ENCODE measurements at places on chromosomes 4 and X. TPM values are rescaled to one million over a fixed set of nuclear protein-coding genes. Genes with fewer than 3 reads are reported as not detected.

The ARAP2 gene
- 13.8 TPM for polyA plus RNA-seq

The RASL11B gene
- polyA plus RNA-seq, result not detected

The PRR32 gene
- not detected for polyA plus RNA-seq

The RRH gene
- polyA plus RNA-seq, result not detected

The IL3RA gene
- polyA plus RNA-seq, result 0.16 TPM

The WDFY3 gene
- polyA plus RNA-seq, result not detected

The HDAC8 gene
- polyA plus RNA-seq, result 11.9 TPM

The MPP1 gene
- polyA plus RNA-seq, result 34.8 TPM

The BEX4 gene
- polyA plus RNA-seq, result 94.7 TPM

The KCNE5 gene
- not detected for polyA plus RNA-seq

The NPFFR2 gene
- not detected for polyA plus RNA-seq

The CENPI gene
- 0.14 TPM for polyA plus RNA-seq

- H3K27ac ChIP-seq, result no peak overlapping the region
- H3K27me3 ChIP-seq, result no peaks in the 10 kb centered on the region
- no peaks in the 10 kb centered on the region for H3K36me3 ChIP-seq
- H3K4me1 ChIP-seq, result no peaks in the 10 kb centered on the region
- no peak overlapping the region for H3K4me3 ChIP-seq
- DNase-seq, result no peak
Measured at GRCh38 chrX:133045986-133046385, 50.9 kb downstream of the USP26 start.

GRCh38 chr4:177008071-177008835 lies 215.5 kb upstream of the VEGFC start:
- no peak for DNase-seq
- no peaks in the 10 kb centered on the region for H3K4me1 ChIP-seq
- H3K27ac ChIP-seq, result no peak overlapping the region
- no peaks in the 10 kb centered on the region for H3K36me3 ChIP-seq
- H3K27me3 ChIP-seq, result no peaks in the 10 kb centered on the region
- H3K4me3 ChIP-seq, result no peak overlapping the region

DNA sequence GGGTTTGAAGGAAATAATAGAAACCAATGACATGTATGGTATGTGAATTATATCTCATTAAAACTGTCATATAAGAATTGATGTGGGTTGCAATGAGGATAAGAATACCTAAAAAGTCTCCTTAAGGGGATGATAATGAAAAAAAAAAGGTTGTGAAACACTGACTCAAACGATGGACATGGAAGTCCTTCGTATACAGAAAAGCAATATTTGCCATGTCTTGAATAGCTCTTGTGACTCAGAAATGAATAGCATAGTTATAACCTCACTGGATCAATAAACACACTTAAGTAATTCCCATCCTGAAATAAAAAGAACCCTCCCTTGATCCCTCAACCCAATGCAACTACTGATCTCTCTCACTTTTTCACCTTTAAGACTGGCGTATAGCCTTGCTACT lies 89.7 kb downstream of the OPHN1 start:
- no peak overlapping the region for H3K27ac ChIP-seq
- no peaks in the 10 kb centered on the region for H3K27me3 ChIP-seq
- no peak for DNase-seq
- no peak overlapping the region for H3K4me3 ChIP-seq
- H3K4me1 ChIP-seq, result no peaks in the 10 kb centered on the region

- no peak overlapping the region for H3K4me3 ChIP-seq
- no peaks in the 10 kb centered on the region for H3K36me3 ChIP-seq
- no peaks in the 10 kb centered on the region for H3K4me1 ChIP-seq
- DNase-seq, result no peak
- no peaks in the 10 kb centered on the region for H3K27me3 ChIP-seq
- no peak overlapping the region for H3K27ac ChIP-seq
Measured at GRCh38 chr4:96744676-96745075, 904.8 kb downstream of the PDHA2 start.

GRCh38 chr4:45004847-45005565 lies 278.6 kb upstream of the GNPDA2 start:
- H3K27ac ChIP-seq, result no peak overlapping the region
- no peaks in the 10 kb centered on the region for H3K36me3 ChIP-seq
- no peak overlapping the region for H3K4me3 ChIP-seq

DNA sequence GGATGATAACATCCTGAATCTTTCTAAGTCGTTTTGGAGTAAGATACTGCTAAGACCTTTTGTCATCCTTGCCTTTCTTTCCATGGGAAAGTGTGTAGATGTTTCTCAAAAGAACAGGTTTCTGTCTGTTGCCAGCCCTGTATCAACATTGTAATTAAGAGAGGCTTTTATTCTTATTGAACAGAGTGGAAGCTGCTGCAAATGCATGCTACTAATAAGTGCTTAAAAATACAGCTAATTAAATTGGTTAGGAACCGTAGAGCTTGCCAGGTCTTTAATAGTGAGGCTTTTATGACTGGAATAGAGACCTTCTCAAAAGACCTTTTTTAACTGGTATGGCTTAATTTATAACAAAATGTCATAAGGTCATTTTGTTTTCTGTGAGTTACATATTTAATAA lies 34.4 kb downstream of the INTU start:
- no peak for DNase-seq
- no peak overlapping the region for H3K4me3 ChIP-seq
- H3K27ac ChIP-seq, result no peak overlapping the region

DNA sequence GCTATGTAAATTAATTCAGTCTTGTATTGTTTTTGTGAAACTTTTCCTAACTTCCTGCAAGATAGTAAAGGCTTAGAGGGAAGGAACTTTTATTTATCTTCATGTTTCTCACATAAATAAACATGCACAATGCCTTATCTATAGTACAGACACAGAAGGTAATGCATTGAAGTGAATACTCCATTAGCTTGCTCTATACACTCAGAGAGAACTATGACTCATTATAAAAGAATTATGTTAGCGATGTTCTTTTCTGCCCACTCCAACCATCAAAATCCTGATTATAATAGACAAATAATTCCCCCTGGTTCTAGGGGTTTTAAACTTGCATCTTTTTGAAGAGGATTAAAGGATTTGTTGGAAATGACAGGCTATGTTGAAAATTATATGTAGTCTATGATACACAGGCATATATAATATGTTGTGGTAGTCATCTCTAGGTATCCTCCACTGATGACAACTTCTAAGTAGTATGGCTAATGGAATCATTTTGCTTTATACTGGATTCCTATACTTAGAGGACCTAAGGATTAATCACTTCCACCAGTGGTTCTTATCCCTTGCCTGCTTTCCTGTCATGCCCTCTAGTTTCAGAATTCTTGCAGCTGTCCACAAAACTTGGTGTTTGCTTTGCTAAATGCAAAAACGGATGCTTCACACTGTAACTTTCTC lies 115.7 kb downstream of the NDST4 start:
- no peak for DNase-seq
- H3K4me3 ChIP-seq, result no peak overlapping the region
- H3K27me3 ChIP-seq, result no peaks in the 10 kb centered on the region
- no peak overlapping the region for H3K27ac ChIP-seq

GRCh38 chrX:13223868-13224567 lies 95.8 kb downstream of the ATXN3L start:
- H3K36me3 ChIP-seq, result no peaks in the 10 kb centered on the region
- H3K27ac ChIP-seq, result no peak overlapping the region
- no peaks in the 10 kb centered on the region for H3K27me3 ChIP-seq

DNA sequence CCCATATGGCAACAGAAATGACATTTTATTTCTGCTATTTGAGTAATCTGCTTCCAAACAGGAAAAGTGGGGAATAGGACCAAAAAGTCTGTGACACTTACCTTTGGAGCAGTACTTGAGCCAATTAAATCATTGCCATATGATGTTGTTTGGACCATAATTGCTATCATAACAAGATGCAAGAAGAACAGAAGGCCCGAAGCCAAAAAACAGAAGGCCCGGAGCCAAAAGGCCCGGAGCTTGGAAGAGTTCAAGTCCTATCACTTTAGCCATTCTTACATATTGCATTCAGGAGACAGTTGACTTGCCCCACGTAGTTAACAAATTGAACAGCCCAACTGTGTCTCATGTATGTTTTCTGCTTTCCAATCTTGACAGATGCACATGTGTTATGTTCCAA lies 285.6 kb downstream of the ARHGAP24 start:
- no peak overlapping the region for H3K27ac ChIP-seq
- no peaks in the 10 kb centered on the region for H3K4me1 ChIP-seq
- H3K27me3 ChIP-seq, result no peaks in the 10 kb centered on the region
- no peaks in the 10 kb centered on the region for H3K36me3 ChIP-seq

- H3K27ac ChIP-seq, result no peak overlapping the region
- H3K36me3 ChIP-seq, result no peaks in the 10 kb centered on the region
- H3K27me3 ChIP-seq, result no peaks in the 10 kb centered on the region
- H3K4me3 ChIP-seq, result no peak overlapping the region
- DNase-seq, result no peak
- no peaks in the 10 kb centered on the region for H3K4me1 ChIP-seq
Measured at GRCh38 chr4:13327991-13328390, 156.1 kb downstream of the RAB28 start.

DNA sequence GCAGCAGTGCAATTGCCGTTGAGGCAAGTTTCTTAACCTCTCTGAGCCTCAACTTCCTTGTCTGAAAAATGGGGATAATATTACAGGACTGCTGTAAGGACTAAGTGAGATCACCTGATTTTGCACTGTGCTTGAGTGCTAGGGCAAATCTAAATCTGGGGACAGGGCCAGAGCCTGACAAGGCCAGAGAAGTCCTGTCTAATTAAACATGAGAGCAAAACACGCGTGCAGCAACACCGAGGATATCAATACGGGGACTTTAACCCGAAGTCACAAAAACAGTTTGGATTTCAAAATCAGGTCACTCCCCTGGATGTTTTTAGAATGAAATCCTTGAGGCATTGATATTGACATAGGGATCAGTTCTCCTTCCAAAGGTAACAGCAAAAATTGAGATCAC lies 5.7 kb upstream of the GJB1 start:
- H3K4me3 ChIP-seq, result no peak overlapping the region
- DNase-seq, result no peak
- H3K4me1 ChIP-seq, result no peaks in the 10 kb centered on the region
- H3K27me3 ChIP-seq, result no peaks in the 10 kb centered on the region
- H3K36me3 ChIP-seq, result no peaks in the 10 kb centered on the region

DNA sequence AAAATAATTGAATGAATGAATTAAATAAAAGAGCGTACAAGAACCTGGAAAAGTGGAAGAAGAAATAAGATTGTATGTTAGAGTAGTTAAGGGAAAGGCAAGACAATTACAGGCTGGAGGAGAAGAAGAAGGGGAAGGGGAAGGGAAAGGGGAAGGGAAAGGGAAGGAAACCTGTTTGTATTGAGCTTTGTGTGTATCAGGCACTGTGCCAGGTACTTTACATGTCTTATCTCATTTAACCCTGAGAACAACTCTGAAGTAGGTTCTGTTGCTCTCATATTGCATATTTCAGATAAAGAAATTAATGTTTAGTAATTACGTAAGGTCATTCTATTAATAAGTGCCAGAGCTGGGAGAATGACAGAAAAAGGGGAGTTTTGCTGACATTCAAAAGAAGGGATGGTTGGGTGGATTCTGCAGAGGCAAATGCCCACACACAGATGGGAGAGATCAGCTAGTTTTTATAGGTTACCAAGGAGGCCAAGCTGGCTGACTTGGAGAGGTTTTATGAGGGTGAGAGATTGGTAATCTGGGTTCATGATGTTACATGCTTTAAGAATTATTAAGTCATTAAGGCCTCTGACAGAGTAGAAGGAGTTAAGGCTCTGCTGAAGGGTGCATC lies 92.3 kb upstream of the LCORL start:
- H3K4me3 ChIP-seq, result no peak overlapping the region
- DNase-seq, result no peak
- H3K4me1 ChIP-seq, result no peaks in the 10 kb centered on the region
- H3K27me3 ChIP-seq, result no peaks in the 10 kb centered on the region

GRCh38 chr4:107034091-107034995 lies 1.8 kb downstream of the DKK2 start:
- H3K36me3 ChIP-seq, result no peaks in the 10 kb centered on the region
- H3K4me1 ChIP-seq, result no peaks in the 10 kb centered on the region
- no peak overlapping the region for H3K27ac ChIP-seq
- no peak overlapping the region for H3K4me3 ChIP-seq

- no peak overlapping the region for H3K27ac ChIP-seq
- H3K27me3 ChIP-seq, result no peaks in the 10 kb centered on the region
- DNase-seq, result no peak
Measured at GRCh38 chr4:145014365-145014764, 83.6 kb downstream of the ANAPC10 start.

DNA sequence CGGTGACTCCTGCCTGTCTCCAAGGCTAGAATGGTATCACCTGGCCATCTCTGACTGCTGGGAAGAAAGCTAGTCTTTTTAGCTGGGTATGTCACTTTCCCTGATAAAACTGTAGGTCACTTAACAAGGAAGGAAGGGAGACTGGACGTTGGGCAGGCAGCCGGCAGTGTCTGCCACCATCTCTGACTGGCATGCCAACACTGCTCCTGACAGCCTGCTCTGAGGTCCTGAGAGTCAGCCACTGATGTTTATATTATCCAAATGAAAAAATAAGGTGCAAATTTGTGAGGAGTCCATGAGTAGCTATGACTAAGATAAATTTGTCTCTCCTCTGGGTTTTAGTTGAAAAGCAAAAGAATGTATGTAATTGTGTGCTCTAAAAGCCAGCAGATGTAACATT lies 77.2 kb downstream of the SNX25 start:
- no peak overlapping the region for H3K27ac ChIP-seq
- no peaks in the 10 kb centered on the region for H3K27me3 ChIP-seq
- H3K4me1 ChIP-seq, result no peaks in the 10 kb centered on the region
- no peaks in the 10 kb centered on the region for H3K36me3 ChIP-seq

DNA sequence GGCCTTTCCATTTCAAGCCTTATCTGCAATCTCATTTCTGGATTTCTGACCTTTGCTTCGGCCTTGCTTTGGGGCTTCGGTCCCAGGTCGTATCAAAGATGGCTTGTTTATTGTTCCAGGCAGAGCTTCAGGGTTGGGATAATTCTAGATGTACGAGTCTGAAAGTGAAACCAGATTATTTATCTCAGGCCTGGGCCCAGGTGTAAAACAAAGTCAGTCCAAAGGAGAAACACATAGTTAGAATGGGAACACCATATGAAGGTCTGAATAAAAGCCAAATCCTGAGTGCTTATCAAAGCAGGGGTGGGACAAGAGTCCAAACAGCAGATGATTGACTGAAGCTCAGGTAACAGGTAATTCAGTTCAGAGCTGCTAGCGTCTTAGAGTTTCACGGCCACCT lies 17.1 kb downstream of the PRIMPOL start:
- H3K4me1 ChIP-seq, result peaks cover 22% of the 10 kb centered on the region
- H3K36me3 ChIP-seq, result no peaks in the 10 kb centered on the region
- H3K27ac ChIP-seq, result no peak overlapping the region

DNA sequence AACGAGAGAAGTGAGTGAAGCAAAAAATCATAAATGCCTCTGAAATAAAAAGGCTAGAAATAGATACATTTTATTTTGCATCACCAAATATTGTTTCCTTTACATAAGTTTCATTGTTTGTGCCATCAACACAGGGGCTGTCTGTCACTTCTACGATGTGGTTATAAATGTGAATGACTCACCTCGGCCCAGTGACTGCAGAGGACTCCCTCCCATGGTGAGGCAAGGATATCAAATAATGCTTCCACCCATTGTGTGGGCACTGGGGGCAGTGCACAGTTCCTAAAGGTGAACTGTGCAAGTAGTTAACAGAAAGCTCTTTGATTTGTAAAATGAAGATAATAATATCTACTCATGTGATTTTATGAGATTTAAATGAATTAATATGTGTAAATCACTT lies 230.3 kb upstream of the NEIL3 start:
- H3K27me3 ChIP-seq, result no peaks in the 10 kb centered on the region
- no peaks in the 10 kb centered on the region for H3K36me3 ChIP-seq
- DNase-seq, result no peak
- no peak overlapping the region for H3K4me3 ChIP-seq
- H3K27ac ChIP-seq, result no peak overlapping the region
- H3K4me1 ChIP-seq, result no peaks in the 10 kb centered on the region

- H3K4me3 ChIP-seq, result no peak overlapping the region
- no peaks in the 10 kb centered on the region for H3K4me1 ChIP-seq
Measured at GRCh38 chr4:153366486-153366885, 22.0 kb downstream of the MND1 start.
